ENCODE measurements at places on chromosomes 13 and 19.
A peak's percentile ranks its signal among the peaks of the same experiment; 100 is the strongest.

GRCh38 chr19:19315444-19315843 lies 4.9 kb downstream of the SUGP1 start:
- no peak for DNase-seq

DNA sequence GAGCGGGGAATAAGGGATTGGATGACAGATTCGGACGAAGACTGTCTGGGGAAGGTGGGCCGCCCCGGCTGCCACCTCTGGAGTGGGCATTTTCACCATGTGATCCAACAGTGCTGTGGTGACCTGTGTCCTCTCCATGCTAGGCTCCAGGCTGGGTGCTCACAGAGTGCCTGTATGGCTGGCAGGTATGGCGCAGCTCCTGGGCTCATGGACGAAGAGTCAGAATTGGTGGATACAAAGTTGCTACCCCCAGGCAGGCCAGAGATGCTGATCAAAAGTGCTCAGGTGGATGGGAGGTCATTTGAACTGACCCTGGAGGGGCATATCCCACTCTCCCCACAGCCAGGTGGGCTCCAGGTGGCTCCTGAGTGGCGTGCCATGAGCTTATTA lies 111.3 kb upstream of the UQCRFS1 start:
- no peak for DNase-seq

DNA sequence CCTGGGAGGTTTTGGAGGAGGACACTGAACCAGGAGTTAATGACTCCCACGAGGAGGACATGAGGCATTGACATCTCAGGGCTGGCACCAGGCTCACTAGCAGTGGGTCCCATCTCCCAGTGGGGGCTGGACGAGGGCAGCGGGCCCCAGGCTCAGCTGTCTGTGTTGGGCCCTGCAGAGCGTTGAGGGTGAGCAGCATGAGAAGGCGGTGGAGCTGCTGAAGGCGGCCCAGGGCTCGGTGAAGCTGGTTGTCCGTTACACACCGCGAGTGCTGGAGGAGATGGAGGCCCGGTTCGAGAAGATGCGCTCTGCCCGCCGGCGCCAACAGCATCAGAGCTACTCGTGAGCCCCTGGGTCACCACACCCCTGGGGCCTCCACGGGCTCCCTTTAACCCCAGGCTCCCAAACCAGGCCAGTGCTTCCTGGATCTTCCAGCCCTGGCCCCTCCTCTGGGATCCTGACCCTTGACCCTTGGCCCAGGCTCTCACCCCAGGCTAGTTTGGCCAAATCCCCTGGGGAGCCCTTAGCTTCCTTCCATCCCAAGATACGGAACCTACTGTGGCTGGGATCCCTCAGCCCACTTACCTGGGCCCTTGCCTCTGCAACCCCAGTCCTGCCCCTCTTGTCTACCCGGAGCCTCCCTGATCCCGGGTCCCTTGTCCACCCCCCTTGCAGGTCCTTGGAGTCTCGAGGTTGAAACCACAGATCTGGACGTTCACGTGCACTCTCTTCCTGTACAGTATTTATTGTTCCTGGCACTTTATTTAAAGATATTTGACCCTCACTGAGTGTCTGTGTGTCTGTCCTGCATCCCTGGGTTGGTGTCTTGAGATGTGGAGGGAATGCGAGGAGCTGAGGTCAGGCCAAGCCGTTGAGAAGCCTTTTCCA lies 1.0 kb downstream of the C19orf73 start:
- DNase-seq, result no peak

DNA sequence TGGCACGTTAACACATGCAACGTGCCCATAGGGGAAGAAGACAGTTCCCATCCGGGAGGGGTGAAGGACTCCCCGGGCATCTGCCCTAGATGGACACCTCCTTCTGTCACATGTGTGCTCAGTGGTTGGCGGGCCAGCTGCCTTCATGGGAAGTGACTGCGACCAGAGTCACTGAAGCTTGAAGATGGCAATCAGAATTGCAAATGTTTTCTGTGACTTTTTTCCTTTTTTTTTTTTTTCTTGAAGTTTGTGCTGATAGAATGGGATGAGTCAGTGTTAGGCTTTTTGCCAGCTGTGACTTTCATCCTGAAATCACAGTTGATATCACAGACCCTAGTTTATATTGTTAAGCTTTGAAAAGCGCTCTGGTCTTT lies 109.2 kb upstream of the MCF2L start:
- no peak for DNase-seq

- no peak for DNase-seq
Measured at GRCh38 chr19:6587093-6587820, 3.7 kb downstream of the CD70 start.

- DNase-seq, result no peak
Measured at GRCh38 chr13:64538711-64539110, 2691.4 kb downstream of the PCDH9 start.

DNA sequence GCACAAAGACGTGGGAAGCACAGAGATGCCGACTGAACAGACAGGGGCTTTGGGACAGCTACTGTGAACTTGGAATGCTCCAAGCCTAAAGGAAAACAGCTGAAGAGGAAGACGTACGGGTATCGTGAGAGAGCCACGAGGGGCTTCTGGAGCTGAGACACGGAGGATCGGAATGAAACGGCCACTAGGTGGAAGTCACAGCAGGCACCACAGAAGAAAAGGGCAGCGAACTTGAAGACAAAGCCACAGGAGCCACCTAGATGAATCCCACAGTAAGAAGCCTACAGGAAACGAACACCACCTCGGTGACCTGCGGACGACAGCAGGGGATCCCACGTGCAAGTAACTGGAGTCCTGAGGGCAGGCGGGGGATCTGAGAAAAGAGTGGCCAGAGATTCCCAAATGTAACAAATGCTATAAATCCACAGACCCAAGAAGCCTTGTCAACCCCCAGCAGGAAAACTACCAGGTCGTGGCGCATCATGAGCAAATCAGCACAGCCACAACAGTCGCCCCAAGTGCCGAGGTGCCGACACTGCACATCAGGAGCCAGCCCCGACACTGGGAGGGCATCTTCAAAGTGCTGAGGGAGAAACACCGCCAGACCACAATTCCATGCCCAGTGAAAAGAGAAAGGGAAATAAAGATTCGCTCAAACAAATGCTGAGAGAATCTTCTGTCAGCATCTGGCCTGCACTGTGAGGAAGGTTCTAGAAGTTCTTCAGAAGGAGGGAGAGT lies 39.3 kb upstream of the ISYNA1 start:
- DNase-seq, result no peak

DNA sequence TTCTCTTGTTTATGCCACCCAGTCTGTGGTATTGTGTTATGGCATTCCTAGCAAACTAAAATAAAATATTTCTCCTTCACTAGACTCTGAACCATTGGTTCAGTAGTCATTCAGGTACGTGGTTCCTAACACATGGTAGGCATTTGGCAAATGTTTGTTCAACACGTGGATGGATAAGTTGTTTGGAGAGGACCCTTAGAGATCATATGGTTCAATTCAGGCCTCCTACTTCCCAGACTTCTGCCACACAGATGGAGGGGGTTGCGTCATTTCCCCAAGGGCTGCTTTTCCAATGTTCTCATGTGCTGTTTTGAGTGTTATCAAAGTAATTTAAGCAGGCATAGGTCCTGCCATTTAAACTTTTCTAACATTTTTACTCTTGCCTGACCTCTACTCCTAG lies 6.7 kb downstream of the CXCL17 start:
- DNase-seq, result peak; percentile 37

DNA sequence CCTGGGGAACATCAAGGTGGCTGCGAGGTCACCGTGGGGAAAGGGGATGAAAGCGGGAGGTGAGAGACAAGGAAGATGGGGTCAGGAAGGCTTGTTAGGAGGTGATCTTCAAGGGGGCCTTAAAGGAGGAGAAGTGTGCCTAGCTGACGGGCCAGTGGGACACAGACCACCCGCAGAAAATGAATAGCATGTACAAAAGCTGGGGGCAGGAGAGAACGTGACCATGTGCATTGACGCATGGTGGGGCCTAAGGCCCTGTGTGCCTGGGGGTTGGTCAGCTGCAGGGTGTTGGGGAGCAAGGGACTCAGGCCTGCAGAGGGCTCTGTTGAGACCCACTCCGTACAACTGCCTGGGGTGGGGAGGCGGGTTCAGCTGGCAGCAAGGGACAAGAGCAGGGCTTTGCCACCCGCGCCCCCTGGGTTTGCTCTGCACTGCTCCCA lies 5.9 kb downstream of the RAB8A start:
- DNase-seq, result no peak

DNA sequence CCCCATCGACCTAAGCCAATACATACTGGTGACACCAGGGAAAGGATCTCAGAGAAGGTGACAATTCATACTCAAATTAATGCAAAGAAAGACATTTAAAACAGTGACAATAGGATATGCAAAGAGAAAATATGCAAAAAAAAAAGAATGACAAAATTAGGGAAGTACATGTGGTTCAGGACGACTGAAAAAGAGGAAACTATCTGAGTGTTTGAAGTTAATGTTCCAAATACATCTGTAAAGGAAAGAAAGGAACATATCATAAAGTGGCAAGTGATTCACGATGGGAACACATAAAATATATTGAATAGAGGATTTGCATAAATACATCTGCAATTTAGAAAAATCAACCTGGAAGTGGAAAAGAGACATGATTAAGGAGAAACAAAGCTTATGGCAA lies 441.4 kb downstream of the SLITRK5 start:
- DNase-seq, result no peak

DNA sequence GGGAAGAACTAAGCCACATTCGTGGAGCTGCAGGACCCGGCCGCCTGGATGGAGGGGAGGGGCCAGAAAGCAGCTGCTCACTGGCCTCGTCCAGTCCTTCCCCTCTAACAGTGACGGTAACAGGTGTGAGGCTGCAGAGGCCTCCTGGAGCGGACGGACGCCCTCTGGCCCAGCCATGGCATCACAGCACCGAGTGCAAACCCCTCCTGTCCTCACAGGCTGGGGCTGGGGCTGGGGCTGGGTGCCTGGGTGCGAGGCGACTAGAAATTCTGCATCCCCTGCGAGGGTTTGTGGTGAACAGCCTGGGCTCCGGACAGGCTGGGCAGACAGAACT lies 3.6 kb downstream of the MICOS13 start:
- no peak for DNase-seq

DNA sequence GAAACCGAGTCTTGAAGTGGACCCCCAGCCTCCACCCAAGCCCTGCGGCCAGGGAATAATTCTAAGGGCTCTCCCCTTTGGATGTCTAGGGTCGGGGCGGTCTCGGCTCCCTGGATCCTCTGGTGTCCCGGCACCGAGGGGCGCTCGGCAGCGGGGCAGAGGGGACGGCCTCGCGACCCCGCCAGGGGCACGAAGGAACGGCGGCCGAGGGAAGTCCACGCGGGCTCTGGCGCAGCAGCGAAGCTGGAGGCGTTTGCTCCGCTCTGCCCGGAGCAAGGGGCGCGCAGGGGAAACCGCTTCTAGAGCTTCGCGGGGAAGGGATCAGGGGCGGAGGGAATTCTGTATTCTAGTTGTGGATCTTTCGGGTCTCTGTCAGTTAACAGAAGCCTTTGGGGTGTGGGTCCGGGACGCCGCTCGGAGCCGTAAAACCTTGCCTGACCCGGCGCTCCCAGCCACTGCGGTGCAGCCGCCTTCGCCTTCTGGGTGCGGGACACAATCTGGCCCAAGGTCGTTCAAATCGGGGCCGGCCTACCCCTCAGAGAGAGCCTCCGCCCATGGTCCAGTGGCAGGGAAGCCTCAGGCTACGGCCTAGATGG lies 118.2 kb downstream of the KCNRG start:
- no peak for DNase-seq

DNA sequence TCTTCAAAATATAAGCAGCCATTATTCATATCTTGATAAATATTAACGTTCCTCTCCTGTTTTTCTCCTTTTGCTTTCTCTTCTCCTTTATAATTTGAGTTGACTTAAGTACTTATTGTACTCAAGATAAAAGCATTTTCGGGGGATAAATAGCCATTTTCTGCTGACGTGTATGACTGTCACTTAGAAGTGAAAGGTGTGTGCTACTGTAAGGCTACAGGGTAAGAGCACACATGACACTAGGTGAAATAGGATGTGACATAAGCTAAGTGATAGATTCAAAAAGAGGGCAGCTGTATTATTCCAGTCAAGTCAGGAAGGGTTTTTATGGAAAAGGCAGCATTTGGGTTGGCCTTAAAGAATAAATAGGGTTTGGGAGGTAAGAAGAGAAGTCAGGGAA lies 128.5 kb downstream of the GPC6 start:
- no peak for DNase-seq

- no peak for DNase-seq
Measured at GRCh38 chr13:99377641-99378040, 70.4 kb upstream of the GPR183 start.

- DNase-seq, result no peak
Measured at GRCh38 chr19:947707-948539, 22.1 kb downstream of the ARID3A start.

DNA sequence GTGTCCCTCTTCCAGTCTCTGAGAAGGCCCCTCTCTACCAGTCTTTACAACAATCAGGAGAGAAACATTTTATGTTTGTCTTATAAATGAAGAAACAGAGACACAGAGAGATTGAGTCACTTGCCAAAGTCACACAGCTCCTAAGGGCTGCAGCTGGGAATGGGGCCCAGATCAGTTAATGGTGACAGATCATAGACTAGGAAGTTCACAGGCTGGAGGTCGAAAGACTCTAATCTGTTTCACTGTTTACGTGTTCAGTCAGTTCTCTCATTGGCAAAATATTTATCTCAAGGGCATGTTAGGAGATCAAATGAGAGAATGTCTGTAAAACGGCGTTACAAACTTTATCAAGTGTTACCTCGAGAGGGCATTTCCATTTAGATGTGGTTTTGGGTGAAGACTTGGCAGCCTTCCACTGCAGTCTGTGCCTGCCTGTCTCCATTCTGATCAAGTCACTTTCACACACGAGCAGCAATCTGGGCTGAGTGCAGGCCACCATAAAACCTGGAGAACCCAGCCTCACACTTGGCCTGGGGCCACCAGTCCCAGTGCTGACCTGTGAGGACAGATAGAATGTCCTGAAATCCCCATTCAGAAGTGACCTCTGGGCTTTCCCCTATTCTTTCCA lies 65.1 kb downstream of the SIAH3 start:
- DNase-seq, result no peak

- DNase-seq, result no peak
Measured at GRCh38 chr13:67100730-67101129, 129.4 kb downstream of the PCDH9 start.

DNA sequence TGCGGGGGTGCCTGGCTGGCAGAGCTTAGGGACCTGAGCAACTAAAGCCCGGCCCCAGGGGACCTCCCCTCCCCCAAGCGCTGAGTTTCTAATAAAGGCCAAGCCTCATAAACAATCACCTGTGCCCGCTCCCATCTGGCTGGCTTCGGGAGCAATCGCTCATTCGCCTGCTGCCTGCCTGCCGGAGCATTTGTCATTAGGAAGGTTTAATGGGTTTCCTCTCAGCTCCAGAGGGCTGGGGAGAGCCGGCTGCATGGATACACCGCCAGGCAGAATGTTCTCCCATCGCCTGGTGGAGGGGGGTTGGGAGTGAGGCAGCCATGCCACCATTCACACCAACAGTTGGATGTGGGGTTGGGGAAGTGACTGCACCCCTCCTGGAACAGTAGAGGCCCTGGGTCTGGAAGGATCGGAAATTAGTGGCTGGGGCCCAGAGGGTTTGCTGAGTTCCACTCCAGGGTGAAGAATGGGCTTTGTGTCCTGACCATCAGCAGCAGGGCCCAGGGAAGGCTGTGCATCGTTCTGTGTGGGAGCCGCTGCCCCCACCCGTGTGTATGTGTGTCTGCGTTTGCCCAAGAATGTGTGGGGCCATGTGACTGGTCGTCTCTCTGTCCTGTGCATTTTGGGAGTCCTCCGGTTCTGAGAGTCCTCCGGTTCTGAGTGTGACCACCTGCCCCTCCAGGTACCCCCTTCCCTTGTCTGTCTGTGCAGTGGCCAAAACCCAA lies 15.3 kb downstream of the PIN1 start:
- no peak for DNase-seq

GRCh38 chr13:21696865-21697448 lies 26.1 kb downstream of the FGF9 start:
- no peak for DNase-seq

All from fibroblast of skin of left biceps (primary cell).